Amygdala (tissue), 56 donors: ENCODE measurements at places on chromosomes 12 and 14.

DNA sequence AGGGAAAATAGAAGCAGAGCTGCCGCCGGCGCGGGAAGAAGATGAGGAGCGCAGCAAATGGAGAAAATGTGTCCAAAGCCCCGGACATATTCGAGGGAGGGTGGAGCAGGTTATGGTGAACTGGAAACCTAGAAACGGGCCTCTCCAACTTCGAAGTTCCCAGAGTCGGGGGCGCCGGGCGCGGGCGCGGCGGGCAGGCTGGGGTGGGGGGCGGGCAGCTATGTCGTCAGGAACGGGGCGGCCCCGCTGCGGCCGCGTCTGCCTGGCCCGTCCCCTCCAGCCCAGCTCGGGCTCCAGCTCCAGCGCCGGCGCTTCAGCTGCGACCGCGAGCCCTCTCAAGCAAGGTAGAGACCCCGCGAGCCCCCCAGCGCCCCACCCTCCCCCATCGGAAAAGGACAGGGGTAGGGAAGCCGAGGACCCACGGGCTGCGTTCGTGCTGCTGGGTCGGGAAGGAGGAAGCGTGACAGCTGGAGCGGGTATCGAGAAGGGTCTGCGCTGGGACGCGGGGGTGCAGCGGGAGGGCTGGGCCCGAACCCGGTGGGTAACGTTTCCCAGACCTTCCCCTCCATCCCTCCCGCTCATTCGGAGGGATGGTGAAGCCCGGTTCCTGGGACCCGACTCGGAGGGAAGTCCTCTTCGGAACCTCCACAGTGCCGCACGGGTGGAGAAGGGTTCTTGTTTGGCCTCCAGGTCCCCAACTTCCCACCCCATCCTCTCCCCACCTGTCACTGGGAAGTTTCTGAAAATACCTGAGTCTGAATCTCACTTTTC, 1.0 kb downstream of the DGKA start:
- no peak for DNase-seq

DNA sequence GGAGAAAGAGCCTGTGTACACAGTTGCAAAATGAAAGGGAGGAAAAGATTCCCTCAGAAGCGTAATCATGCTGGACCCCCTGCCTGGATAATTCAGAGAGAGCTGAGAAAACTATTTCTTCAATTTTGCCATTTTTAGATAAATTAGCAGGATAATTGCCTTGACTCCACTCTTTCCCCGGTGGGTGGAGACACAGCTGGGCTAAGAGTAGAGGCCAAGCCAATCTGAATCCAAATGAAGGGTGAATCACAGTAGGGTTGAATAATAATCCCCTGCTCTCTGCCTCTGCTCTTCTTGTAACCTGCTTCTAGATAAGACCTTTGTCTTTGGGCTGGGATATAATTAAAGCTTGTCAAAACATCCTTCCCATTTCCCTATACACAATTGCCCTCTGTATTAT, 150.1 kb downstream of the CAPZA3 start:
- DNase-seq = no peak

- no peak for DNase-seq
These were observed 121.2 kb upstream of the RTL1 start for GRCh38 chr14:101024686-101025085.

DNA sequence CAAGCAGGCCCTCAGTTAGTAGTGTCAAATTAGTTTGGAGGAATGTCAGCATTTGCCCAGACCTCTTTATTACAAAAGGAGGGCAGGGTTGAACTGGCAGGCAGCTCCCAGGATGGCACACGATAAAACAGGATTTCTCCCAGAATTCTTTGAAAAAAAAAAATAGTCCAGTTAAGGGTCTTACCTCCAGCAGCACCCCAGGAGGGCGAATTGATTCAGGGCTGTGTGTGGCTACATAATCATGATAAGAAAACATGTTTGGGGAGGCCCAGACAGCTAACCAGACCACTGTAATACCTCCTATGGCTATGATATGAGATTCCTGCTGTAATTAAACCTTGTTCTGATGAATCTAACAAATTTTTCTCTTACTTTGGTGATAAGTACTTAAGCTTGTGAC, 38.8 kb upstream of the NT5DC3 start:
- no peak for DNase-seq

DNA sequence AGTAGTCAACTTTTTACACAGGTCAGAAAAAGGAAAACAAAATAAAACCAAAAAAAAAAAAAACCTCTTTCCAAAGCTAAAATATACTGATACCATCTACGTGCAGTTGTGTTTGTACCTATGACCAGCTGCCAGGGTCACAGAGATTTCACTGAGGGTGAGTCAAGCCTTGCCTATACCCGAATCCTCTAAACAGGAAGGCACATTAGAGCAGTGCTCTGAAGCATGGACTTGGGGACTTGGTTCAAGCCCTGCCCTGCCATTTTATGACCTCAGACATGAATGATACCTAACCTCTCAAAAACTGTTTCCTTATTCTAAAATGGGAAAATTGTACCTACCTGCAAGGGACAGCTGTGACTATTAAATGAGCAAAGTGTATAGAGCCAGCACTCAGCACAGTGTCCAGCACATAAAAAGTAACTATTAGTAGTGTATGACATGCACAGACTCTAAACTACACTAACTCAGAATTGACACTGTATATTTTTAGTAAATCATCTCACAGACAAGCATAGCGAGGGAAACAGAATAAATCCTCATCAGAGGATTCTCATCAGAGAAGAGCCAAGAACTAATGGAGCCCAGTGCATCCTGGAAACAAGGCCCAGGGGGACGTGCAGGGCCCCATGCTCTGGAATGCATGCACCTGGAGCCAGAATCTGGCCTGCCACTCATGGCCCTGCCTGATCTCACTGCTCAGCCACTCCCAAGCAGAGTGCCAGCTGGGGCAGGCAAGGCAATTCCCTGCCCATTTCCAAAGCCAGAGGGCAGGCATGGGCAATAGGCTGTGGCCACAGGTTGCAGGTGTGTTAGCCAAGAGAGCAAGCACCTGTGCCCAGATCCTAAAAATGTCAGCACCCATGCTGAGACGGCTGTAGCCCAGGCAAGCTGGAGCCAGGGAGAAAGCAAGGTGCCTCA, 57.0 kb downstream of the NT5DC3 start:
- no peak for DNase-seq

GRCh38 chr12:46983959-46984841, 95.2 kb upstream of the PCED1B start:
- DNase-seq = no peak

DNA sequence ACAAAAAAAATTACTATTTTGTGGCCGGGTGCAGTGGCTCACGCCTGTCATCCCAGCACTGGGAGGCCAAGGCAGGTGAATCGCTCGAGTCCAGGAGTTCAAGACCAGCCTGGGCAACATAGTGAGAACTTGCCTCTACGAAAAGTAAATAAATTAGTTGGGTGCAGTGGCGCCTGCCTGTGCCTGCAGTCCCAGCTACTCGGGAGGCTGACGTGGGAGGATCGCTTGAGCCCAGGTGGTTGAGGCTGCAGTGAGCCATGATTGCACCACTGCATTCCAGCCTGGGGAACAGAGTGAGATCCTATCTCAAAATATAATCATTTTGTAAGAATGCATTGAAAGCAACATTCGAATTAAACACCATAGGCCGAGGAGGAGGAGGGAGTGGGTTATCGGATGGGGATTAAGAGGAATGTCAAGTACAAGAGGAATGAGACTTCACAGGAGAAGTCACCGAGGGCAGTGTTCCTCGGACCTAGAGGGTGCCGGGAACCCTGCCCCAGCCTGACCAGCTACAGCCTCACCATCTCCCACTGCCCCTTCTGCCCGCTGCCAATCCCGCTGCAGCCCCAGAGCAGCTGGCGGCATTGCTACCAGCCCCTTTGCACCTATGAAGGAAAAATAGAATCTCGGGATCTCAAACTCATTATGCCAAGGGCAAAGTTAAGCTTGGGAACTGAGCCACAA, 32.6 kb upstream of the AACS start:
- no peak for DNase-seq

DNA sequence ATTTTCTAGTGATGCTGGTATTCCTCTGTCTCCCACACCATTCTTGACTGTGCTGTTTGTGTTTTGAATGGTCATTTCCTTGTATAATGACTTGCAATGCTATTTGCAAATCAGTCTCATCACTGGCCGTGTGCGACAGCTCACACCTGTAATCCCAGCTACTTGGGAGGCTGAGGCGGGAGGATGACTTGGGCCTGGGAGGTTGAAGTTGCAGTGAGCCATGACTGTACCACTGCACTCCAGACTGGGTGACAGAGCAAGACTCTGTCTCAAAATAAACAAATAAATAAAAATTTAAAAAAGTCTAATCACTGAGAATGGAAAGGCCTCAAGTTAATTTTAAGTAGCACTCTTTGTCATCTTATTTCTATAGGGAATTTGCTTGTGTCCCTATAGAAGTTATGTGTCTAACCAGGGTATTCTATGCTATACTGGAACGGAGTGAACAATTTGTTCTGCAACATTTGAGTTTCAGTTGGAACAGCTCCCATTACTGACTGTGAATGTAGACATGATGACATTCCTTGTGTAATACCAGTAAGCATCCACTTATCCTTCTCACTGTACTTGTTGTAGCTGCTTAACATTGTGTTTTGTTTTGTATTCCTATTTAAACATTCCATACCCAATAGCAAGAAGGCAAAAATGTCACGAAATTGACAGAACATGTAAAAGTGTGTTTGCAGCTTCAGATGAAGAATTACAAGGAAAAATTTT, 126.3 kb downstream of the MGST1 start:
- no peak for DNase-seq

DNA sequence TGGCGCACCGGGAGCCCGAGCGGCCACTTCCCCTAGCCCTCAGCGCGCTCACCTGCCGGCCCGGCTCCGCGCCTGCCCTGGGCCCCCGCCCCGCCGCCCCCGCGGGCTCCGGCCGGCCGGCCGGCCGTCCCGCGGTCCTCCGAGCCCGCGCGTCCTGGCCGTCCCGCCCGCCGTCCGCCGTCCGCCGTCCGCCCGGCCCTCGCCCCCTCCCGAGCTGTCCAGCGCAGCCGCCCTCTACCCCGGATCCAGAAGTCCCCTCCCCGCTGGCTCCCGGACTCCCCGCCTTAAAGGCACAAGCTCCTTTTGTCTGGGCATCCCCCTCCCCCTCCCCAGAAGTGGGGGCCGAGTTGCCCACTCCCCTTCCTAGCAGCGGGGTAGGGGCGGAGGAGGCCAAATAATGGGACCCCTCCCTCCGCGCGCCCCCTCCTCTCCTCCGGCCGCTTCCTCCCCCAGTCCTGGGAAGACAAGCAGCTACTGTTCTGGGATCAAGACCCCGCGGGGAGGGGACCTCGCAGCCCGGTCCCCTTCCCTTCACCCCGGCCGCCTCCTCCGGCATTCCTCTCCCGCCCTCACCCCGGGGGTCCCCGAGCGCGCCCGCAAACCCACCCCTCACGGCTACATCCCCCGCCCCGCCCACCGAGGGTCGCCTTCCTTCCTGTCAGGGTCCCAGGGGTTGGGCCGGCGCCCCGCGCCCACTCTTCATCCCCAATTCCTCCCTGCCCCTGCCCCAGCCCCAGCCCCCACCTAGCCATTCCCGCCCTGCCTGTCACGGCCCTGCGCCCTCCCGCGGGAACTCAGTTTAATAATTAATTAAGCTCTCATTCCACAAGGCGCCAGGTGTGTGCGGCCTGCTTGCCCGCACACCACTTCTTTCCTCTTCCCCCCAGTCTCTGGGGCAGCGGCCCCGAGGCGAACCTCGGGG, at the start of gene ADCY6:
Gene ADCY6, minus strand, starts transcription at position 236 of the 922 bp plus-strand sequence. CDS start 5,655 bp downstream, outside the sequence.
- DNase-seq = no peak

DNA sequence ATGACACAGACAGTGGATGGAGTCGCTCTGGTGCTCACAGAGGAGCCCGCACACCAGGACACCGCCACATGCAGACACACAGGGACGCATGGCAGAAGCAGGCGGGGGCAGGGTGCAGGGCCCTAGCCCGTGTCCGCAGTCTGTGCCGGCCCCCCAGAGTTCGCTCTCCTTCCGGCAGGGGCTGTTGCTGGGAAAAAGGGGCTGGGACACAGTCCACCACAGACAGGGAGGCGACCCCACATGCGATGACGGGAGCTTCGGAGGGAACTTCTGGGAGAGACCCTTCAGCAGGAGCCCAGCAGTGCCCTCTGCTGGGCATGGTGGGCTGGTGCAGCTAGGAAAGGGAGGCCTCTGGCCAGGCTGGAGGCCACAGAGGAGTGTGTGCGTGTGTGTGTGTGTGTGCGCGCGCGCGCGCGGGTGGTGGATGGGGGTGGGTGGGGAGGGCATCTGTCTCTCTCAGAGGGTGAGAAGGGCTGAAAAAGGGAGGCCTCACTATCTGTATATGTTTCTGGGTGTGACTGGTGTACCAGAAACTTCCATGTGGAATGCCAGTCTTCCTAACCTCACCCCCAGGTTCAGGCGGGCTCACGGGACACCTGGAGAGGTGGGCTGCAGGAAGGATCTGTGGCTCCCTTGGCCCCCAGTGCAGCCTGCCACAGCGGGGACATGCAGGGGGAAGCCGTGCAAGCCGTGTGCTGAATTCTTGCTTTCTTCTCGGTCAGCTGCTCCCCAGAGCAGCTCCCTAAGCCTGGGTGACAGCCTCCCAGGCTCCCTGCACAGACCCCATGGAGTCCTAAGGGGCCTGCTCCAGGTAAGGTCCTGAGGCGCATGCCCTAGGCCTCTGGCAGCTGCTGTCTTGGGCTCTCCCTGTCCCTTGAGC, 60.7 kb downstream of the PLEKHG3 start:
- peak; percentile 71 for DNase-seq

- DNase-seq = no peak
These were observed 71.5 kb upstream of the FOXG1 start for GRCh38 chr14:28695109-28695508.

DNA sequence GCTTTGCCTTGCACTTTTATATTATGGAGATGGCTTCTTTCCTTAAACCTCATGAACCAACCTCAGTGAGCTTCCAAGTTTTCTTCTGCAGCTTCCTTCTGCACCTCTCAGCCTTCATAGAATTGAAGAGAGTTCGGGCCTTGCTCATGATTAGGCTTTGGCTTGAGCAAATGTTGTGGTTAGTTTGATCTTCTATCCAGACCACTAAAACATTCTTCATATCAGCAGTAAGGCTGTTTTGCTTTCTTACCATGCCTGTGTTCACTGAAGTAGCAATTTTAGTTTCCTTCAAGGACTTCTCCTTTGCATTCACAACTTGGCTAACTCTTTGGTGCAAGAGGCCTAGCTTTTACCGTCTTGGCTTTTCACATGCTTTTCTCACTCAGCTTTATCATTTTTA, 125.4 kb downstream of the SNAPC1 start:
- DNase-seq = no peak

DNA sequence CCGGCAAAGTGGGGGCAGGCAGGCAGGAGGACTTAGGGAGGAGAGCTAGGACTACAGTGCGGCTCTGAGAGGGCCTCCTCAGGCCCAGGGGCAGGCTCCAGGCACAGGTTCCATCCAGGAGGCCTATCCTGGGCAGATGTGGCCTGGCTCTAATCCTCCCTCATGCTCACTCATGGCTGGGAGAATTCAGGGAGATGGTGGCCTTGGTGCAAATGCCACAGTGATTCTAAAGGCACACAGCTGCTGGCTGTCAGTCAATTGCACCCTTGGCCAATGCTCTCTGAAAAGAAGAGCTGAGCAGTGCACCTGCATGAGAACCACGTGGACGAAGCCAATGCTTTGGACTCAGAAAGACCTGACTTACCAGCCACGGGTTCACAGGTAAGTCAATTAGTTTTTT, 89.6 kb downstream of the C12orf75 start:
- no peak for DNase-seq

GRCh38 chr14:31934767-31935266, 142.3 kb upstream of the ARHGAP5 start:
- DNase-seq = no peak

- no peak for DNase-seq
These were observed 5.1 kb downstream of the PAPLN start for GRCh38 chr14:73242357-73242901.
